ENCODE measurements at places on chromosomes 12 and 14. TPM values are rescaled to one million over a fixed set of nuclear protein-coding genes. Genes with fewer than 3 reads are reported as not detected.
A peak's percentile ranks its signal among the peaks of the same experiment; 100 is the strongest.

The LRTM2 gene
- total RNA-seq: not detected

The NFYB gene
- total RNA-seq: 28.9 TPM

The OR6C75 gene
- not detected for total RNA-seq

The HNF1A gene
- total RNA-seq: not detected

The TAS2R10 gene
- total RNA-seq: 0.84 TPM

The EVL gene
- 157 TPM for total RNA-seq

The BBOF1 gene
- 8.0 TPM for total RNA-seq

The DDX54 gene
- 52.9 TPM for total RNA-seq

The ZNF410 gene
- 42.2 TPM for total RNA-seq

The NEUROD4 gene
- not detected for total RNA-seq

The PKP2 gene
- total RNA-seq: 2.1 TPM

- DNase-seq: no peak
These were observed 29.9 kb upstream of the TEX22 start for GRCh38 chr14:105368426-105368825.

- no peak for DNase-seq
These were observed 60.6 kb upstream of the HECTD1 start for GRCh38 chr14:31268216-31268615.

- DNase-seq: peak; percentile 1
These were observed 222.3 kb downstream of the ALG10 start for GRCh38 chr12:34244608-34245007.

- DNase-seq: no peak
These were observed 3.4 kb upstream of the PGAM5 start for GRCh38 chr12:132707241-132707640.

GRCh38 chr14:21913759-21914158 lies 240.1 kb upstream of the OR4E1 start:
- no peak for DNase-seq

DNA sequence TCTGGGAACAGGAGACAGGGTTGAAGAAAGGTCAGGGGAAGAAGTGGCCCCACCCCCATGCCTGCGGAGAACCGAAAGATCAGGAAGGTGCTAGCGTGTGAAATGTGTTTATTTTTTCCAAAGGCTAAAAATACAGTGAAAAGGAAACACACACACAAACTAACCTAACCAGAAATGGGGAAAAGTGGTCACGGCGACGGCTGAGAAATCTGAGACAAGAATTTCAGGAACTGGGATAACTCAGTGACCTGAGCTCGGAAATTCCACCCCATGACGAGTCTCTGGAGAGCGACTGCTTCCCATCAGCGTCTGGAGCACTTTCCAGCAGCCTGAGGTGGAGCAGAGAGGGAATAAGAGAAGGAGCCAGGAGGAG lies 16.6 kb upstream of the RND1 start:
- DNase-seq: no peak

DNA sequence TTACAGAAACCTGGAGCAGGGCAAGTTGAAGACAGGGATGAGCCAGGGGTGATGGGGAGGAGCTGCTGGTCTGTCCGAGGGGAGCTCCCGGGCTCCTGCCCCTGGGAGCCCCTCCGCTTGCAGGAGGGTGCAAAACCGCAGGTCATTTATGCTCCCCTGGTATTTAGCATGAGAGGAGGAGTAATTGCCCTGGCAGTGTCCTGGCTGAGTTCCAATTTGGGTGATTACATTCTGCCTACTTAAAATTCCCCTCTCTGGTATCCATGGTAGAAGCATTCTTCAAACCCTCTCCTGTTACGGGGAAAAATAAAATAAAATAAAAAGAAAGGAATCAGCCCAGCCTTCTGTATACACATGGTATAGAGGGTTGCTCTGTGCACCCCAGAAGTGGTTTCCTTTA lies 61.7 kb upstream of the VRK1 start:
- no peak for DNase-seq

- DNase-seq: no peak
These were observed 216.7 kb upstream of the TMTC1 start for GRCh38 chr12:30000401-30000800.

DNA sequence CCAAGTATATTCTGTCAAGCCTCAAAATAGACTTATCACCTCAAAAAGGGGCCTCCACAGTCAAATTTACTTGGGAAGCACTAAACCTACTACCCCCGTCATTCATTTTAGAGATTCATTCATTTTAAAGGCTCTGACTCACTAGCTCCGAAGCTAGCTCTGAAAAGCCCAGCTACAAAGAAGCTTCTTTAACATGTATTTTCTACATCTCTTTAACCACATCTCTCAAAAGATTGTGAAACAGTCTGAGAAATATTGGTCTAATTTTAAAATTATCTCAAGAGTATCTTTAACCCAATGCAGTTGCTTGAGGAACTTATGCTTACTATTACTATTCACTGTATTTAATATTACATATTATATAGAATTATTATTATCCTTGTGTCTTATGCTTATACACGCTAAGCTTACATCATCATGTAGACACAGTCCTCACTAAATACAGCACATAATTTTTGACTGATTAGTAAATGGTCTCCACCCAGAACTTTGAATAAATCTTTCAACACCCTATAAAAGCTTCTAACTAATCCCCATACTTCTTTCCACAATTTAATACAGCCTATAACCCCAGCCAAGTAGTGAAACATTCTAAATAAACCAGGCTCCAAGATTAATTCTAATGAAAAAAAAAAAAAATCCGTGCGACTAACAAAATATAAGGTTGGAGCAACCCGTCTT lies 7.8 kb downstream of the NT5DC3 start:
- DNase-seq: no peak

DNA sequence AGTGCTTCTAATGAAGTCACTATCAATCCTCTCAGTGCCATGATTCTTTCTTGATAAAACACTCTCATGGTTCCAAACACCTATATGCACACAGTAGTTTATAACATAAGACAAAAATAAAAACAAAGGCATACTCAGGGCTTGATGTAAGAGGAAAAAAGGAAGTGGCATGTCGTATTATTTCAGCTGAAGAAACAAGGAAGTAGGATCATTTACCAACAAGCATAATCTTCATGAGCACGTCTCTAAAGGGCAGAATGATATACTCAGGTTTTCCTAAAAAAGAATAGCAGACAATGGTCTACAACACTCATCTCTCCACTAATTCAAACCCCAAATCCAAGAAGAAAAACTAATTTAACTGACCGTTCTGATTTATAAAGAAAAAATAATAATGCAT lies 33.9 kb downstream of the NUMB start:
- no peak for DNase-seq

- DNase-seq: no peak
These were observed 78.3 kb downstream of the AACS start for GRCh38 chr12:125143491-125143890.

DNA sequence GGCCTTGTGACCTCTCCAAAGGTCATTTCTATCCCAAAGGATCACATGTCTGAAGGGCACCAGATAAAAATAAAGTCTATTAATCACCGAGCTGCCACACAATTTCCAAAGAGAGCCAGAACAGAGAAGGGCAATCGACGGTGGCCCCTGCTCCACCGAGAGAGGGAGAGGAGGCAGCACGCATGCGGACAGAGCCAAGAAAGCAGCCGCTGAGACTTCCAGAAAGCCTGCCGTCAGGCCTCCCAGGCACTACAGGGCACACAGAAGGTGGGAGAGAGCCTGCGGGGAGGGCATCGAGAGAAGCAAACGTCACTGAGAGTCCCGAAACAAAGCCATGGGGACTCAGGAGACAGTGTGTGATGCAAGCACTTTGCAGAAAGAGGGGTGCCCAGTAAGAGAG lies 182.0 kb downstream of the DPF3 start:
- DNase-seq: no peak

- DNase-seq: no peak
These were observed 201.2 kb downstream of the FLRT2 start for GRCh38 chr14:85731186-85731585.

DNA sequence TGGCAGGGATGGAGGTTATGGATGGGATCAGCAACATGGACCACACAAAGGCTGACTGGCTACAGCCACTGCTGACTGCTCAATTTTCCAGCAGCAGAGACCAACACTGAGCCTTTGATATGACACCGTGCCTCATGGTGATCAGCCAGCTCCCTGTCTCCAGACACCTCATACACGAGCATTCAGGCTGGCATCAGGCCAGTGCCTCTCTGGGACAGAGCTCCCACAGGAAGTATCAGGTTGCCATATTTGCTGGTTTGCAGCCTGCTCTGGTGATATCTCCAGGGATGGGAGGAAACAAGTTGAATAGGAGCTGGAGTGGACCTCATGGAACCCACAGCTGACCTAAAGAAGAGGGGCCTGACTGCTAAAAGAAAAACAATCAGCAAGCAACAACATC lies 471.2 kb upstream of the ATXN7L3B start:
- no peak for DNase-seq

- peak; percentile 13 for DNase-seq
These were observed 41.2 kb upstream of the BCL11B start for GRCh38 chr14:99313234-99313633.

DNA sequence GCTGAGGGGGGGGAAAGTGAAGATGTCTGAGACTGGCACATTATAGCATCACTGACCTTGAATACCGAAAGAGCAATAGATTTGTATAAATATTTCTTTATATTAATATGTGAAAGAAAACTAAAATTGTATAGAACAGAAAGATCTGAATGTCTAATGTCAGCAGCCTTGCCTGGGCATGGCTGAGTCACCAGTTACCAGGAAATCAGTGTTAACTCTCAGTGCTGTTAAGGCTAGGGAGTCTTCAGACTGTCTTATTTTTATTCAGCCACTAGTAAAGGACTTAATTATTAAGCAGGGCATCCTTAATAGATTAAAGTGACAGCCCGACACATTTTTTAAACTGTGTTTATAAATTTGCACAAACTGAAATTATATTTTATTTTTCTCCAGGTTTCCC lies 122.9 kb upstream of the AEBP2 start:
- no peak for DNase-seq

DNA sequence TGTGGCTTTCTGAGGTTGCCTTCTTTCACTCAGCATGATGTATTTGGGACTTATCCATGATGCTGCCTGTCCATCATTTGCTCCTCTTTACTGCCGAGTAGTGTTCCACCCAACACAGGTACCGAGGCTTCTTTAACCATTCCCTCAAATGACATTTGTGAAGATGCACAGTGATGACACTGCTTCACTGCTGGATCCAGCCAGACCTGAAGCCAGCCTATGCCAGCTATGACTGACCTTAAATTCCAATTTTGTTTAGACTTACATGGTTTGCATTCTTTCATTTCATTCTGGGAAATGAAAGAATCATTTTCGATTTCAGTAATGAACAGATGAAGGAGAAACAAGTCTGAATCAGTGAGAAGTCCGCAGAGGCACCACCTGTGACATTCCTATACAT lies 271.0 kb downstream of the AACS start:
- no peak for DNase-seq

DNA sequence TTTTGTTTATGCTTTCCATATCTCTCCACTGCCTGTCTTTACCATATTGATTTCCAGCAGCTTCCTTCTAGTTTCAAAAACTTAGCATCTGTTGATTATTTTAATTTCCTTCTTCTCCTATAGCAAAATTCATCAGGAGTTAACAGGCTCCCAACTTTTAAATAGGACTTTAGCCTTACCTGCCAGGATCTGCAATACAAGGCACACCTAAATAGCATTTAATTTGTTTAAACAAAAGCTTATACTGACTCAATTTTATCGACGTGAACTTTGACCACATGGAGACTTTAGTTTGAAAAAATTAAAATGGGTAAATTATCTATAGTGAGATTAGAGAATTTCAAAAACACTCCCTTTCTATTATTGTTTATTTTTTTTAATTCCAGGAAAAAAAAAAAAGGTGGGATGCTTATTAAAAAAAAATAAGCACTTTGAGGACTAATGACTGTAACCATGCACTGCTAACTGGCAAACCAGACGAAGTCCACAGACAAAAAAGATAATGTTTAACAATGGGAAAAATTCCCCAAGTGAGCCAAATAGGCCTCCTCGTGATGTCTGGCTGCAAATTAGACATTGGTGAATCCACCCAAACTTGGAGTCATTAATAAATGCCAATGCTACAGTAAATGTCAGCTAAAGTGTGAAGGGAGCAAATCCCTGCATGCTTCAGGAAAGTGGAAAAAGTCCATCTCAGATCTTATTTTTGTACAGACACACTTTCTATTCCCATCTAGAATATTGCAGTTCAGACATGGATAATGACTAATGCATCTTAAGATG lies 40.7 kb downstream of the RMST start:
- no peak for DNase-seq

Data from osteocyte (in vitro differentiated cells).